ENCODE measurements at places on chromosomes 5 and 9.

DNA sequence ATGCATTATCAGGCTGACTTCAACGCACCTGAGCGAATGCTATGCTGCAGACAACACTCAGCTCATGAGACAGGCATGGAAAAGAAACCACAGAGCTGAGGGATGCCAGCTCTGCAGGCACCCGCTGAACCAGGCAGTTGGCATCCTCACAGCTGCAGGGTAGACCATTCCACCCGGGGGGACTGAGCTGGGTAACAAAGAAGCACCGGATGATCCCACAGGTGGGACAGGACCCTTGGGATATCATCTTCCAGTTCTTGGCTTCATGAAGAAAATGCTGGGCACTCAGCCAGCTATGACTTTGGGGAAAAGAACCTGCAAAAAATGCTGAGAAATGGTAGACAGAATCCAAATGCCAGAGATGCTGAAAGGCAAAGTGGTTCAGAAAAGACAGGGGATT is 9.6 kb downstream of the EPB41L4B start:
- DNase-seq = no peak
- no peak overlapping the region for H3K4me3 ChIP-seq
- H3K27me3 ChIP-seq = peaks cover 82% of the 10 kb centered on the region

DNA sequence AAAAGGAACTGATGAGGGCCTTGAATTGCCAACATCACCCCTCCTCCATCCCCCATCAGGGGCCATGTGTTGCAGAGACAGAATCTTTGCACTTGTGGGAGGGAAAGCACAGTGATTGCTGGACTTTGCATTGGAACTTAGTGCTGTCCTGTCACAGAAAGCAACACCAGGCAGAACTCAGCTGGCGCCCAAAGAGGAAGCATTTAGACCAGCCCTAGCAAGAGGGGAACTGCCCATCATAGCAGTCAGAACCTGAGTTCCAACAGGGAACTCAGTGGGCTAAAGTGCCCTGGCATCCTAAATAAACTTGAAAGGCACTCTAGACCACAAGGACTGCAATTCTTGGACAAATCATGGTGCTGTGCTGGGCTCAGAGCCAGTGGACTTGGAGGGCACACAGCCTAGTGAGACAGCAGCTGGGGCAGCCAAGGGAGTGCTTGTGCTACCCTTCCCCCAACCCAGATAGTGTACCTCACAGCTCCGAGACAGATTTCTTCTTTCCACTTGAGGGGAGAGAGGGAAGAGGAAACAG is 128.1 kb downstream of the ACTL7B start:
- peak; percentile 24 for DNase-seq
- H3K27me3 ChIP-seq = no peaks in the 10 kb centered on the region
- no peaks in the 10 kb centered on the region for H3K4me1 ChIP-seq

- H3K36me3 ChIP-seq = no peaks in the 10 kb centered on the region
- no peak overlapping the region for H3K27ac ChIP-seq
- H3K4me3 ChIP-seq = no peak overlapping the region
- no peak for DNase-seq
Measured at GRCh38 chr5:98109561-98110006, 663.9 kb upstream of the RGMB start.

DNA sequence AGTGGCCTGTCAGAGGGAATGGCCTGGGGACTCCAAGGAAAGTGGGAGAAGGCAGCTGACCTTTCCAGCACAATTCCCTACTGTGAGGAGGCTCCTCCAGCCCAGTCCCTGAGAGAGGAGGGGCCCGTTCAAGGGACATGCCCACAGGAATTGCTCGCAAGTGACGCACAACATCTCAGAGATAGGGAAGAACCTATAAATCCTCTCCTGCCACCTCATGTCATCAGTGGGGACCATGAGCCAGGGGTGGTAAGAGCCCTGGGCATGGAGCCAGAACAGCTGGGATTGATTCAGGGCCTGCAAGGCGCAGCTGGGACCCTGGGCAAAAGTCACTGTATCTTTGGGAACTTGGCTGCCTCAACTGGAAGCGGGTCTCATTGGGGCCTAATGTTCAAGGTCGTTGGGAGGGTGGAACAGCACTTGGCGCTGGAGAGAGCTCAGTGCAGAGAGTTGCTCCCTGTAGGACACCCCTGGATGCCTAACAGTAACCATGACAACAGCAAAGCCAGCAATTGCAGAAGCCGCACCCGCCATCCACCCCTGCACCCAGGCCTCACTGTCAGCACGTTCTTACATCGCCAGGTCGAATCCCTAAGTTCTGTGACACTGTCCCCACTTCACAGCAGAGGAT is 41.3 kb upstream of the ORM1 start:
- H3K4me3 ChIP-seq = no peak overlapping the region
- no peaks in the 10 kb centered on the region for H3K4me1 ChIP-seq
- no peaks in the 10 kb centered on the region for H3K27me3 ChIP-seq
- no peaks in the 10 kb centered on the region for H3K36me3 ChIP-seq
- DNase-seq = no peak
- no peak overlapping the region for H3K27ac ChIP-seq

DNA sequence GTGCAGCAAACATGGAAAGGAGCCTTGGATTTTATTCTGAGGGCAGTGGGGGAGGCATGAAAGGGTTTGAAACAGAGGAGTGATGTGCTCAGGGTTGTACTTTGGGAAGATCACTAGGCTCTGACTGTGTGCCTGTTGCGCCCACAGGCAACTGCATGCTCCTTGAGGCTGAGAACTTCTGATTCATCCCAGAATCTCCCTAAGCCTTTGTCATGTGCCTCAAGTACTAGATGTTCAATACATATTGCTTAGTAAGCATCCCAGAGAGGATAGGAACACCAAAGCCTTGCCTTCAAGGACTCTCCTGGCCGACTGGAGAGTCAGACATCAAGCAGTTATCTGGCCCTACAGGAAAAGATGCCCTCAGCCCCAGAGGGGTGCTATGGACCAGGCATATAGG is 54.1 kb downstream of the ARHGEF37 start:
- no peaks in the 10 kb centered on the region for H3K27me3 ChIP-seq
- peaks cover 32% of the 10 kb centered on the region for H3K4me1 ChIP-seq
- no peak overlapping the region for H3K4me3 ChIP-seq
- no peak overlapping the region for H3K27ac ChIP-seq
- no peak for DNase-seq

- no peaks in the 10 kb centered on the region for H3K27me3 ChIP-seq
- no peaks in the 10 kb centered on the region for H3K4me1 ChIP-seq
- H3K36me3 ChIP-seq = no peaks in the 10 kb centered on the region
- no peak for DNase-seq
- no peak overlapping the region for H3K4me3 ChIP-seq
- no peak overlapping the region for H3K27ac ChIP-seq
Measured at GRCh38 chr9:109715344-109715743, 64.7 kb upstream of the PALM2AKAP2 start.

- peaks cover 2% of the 10 kb centered on the region for H3K27me3 ChIP-seq
- DNase-seq = no peak
- no peak overlapping the region for H3K27ac ChIP-seq
- no peaks in the 10 kb centered on the region for H3K36me3 ChIP-seq
- no peaks in the 10 kb centered on the region for H3K4me1 ChIP-seq
- no peak overlapping the region for H3K4me3 ChIP-seq
Measured at GRCh38 chr9:97721396-97721795, 24.3 kb upstream of the XPA start.

GRCh38 chr5:151903243-151903653 is 21.4 kb downstream of the GLRA1 start:
- H3K36me3 ChIP-seq = no peaks in the 10 kb centered on the region
- no peak for DNase-seq
- no peak overlapping the region for H3K27ac ChIP-seq
- no peak overlapping the region for H3K4me3 ChIP-seq
- H3K27me3 ChIP-seq = peaks cover 2% of the 10 kb centered on the region

- DNase-seq = no peak
- no peaks in the 10 kb centered on the region for H3K27me3 ChIP-seq
- H3K4me3 ChIP-seq = no peak overlapping the region
- no peaks in the 10 kb centered on the region for H3K36me3 ChIP-seq
Measured at GRCh38 chr5:82925061-82925411, 152.2 kb downstream of the TMEM167A start.

DNA sequence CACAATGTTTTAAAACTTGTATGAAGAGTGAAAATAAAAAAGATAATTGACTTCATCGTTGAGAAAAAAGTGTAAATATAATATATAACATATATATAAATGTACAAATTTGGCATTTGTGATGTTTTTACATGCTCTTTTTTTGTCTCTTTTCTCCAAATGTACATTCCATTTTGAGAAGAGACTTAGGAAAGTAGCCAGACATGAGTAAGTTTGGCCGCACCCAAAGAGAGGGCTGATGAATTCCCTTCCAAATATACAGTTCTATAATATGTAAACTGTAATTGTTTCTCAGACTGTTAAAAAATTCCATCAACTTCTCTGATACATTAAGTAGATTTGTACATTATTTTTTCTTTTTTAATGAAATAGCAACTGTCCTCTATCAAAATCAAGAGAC is 193.2 kb upstream of the MAP3K1 start:
- H3K4me3 ChIP-seq = no peak overlapping the region
- no peak overlapping the region for H3K27ac ChIP-seq
- H3K4me1 ChIP-seq = no peaks in the 10 kb centered on the region
- no peaks in the 10 kb centered on the region for H3K27me3 ChIP-seq
- H3K36me3 ChIP-seq = no peaks in the 10 kb centered on the region

DNA sequence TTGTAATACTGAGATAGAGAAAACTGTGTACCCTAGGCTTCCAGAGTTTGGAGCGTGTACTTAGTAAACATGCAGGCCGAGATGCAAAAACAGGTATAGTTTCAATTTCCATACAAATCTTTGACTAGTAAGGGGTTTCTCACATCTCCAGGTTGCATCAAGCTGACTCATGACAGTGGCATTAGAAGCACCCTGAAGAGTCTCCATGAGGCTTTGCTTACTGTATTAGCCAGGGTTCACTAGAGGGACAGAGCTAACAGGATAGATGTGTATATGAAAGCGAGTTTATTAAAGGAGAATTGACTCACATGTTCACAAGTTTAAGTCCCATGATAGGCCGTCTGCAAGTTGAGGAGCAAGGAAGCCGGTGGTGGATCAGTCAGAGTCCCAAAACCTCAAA is 275.3 kb upstream of the CDH6 start:
- H3K27me3 ChIP-seq = no peaks in the 10 kb centered on the region
- no peak for DNase-seq
- H3K27ac ChIP-seq = no peak overlapping the region
- H3K36me3 ChIP-seq = no peaks in the 10 kb centered on the region
- no peak overlapping the region for H3K4me3 ChIP-seq

DNA sequence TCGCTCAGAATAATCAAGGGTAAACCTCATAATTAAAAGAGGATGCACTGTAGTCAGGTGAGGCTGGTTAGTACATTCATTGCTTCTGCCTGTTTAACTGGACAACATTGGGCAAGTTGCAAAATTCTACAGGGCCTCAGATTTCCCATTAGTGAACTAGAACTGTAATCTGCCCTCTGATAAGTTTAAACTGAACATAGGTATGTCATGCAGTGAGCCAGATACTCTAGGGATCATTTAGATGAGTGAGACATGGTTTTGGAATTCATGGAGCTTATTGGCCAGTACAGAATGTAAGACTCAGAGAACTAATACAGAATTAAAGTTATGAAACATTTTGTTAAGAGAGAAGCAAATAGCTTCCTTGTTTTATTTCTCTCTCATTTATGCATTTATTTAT is 35.9 kb downstream of the RNF44 start:
- no peak overlapping the region for H3K27ac ChIP-seq
- no peak for DNase-seq
- peaks cover 38% of the 10 kb centered on the region for H3K36me3 ChIP-seq
- no peaks in the 10 kb centered on the region for H3K4me1 ChIP-seq

DNA sequence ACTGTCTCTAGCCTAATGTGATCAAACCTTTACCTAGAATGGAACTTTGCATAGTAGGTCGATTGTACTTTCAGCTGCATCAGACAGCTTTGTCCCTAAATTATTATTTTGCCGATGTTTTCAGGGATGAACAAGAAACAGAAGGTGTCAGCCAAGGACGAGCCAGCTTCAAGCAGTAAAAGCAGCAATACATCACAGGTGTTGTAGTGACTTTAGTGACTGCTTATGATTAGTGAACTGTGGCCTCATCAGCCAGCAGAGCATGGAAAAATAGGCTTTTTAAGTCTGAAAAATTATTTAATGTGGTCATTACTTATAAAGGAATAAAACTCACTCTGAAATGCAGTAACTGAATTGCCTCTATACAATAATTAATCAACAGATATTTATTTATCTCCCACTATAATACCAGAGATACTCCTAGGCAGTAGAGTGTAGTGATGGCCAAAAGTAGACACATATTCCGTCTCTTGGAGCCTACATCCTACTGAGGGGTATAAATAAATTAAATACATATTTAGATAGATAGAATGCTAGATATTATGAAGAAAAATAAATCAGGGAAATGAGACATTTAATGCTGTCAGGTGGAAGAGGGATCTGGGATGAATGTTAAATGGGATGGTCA is 166.3 kb downstream of the PARP8 start:
- H3K4me3 ChIP-seq = no peak overlapping the region
- H3K27ac ChIP-seq = no peak overlapping the region
- H3K4me1 ChIP-seq = no peaks in the 10 kb centered on the region
- no peaks in the 10 kb centered on the region for H3K27me3 ChIP-seq

All from common myeloid progenitor, CD34-positive (primary cell).